ENCODE measurements at places on chromosomes 2 and 18.

GRCh38 chr2:169118060-169118459, 48.7 kb downstream of the DHRS9 start:
- no peak for DNase-seq

DNA sequence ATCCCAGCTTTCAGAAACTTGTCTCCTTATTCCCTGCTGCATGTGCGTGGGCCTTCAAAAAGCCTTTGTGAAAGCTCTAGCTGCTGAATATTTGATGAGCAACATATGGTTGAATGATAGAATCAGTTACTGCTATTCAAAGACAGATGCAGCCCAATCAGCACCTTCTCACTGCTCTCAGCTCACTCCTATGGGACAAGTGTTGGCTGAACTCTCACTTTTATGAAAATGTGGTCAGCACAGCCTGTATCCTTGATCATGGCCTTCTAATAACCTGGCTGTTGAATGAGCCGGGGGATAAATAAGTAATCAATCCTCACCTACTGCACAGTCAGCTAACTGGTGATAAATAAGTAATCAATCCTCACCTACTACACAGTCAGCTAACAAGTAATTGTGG, 103.2 kb downstream of the PIEZO2 start:
- DNase-seq = no peak

- peak; percentile 67 for DNase-seq
Measured at GRCh38 chr18:31497836-31498573, at the start of gene DSG2. DSG2 (plus strand) TSS chr18:31498177; CDS start chr18:31498252, 75 bp downstream.

GRCh38 chr18:48974304-48975119, 23.7 kb upstream of the SMAD7 start:
- DNase-seq = no peak

DNA sequence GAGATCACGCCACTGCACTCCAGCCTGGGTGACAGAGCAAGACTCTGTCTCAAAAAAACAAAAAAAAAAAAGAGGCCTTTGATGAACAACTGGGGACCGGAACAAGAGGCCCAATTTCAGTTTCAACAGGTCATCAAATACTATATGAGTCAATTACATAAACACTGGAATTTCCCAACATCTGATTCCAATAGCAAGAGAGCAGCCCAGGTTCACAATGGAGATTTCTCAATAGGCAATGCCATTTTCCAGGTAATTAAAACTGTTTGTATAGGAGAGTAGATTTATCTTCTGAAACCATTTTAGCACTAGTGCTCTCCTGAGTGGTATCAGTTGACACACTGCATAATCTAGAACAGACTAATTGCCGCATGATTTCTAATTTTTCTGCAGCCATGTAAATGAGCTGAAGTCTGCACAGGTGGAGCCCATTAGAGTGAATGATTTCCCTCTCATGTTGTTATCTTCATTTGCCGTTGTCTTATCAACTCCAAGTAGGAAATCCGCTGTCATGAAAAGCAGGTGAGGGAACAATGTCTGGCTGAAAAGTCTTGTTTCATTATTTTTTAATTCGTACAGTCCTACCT, 264.1 kb upstream of the MEIS1 start:
- DNase-seq = no peak

GRCh38 chr2:132038179-132038882, 123.4 kb downstream of the ANKRD30BL start:
- peak; percentile 9 for DNase-seq

DNA sequence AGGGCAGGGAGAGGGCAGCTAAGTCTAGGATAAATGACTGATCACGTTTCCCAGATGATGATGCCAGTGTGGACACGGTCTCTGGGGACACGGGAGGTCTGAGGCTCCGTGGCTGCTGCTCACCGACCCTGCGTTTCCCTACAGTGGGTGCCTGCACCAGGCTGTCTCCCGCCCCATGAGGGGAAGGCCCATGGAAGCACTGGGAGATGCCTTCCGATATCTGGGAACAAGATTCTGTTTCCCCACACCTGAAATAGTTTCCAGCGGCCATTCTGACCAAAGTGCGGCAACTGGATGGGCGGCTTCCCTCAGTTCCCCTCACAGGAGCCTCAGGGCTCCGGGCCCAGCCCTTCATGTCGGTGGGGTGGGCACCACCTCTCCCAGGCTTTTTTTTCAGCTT, 83.1 kb downstream of the EDAR start:
- DNase-seq = no peak
